NCI-H446 treated with DMSO at 0.1 percent for 48 hours (cell line): ENCODE measurements at places on chromosomes 7 and 10.
A peak's percentile ranks its signal among the peaks of the same experiment; 100 is the strongest.

DNA sequence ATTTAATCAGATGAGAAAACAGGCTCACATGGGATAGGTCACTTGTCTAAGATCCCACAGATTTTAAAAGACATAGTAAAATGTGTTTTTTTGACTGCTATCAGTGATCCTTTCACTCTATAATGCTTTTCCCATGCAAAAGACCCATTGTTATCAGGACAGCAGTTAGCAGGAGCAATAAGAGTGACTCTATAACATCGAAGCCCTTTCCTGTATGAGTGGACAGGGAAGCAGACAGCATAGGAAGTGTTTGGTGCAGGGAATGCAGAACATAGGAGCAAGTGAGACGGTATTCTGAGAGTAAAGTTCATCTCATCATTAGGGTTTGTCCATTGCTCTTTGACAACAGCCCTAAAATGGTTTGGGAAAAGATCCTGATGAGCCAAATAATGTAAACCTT is 68.5 kb downstream of the SLC25A13 start:
- DNase-seq = no peak

DNA sequence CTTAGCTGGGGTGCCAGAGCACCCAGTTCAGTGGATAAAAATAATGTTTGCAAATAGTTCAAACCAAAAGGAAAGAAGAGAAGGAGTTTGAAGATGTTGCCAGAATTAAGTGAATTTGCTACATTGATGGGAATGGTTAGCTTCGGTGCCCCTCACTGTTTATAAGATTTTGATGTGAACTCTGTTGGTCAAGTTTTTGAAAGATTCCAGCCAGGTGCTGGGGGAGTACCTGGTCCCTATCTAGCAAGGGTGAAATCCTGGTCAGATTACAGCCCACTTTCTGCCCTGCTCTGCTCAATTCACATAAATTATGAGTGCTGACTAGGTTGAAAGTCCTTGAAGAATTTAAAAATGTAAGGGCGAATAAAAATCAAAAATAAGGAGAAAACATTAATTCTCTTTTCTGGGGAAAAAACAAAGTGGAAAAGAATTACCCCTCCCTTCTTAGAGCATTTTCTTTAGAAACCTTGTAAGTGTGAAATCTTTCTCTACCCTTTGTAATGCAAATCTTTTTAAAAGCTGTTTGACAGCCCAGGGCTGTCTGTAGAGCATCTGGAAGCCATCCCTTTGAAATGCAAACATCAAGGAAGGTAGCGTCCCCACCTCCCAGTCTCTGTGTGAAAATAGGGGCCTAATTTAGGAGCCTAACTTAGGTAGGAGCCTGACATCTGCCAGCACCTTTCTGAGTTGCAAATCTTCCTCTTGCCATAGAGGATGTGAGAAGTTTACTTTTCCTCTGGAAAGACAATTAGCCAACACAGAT is 1.4 kb upstream of the GIMAP5 start:
- DNase-seq = no peak

DNA sequence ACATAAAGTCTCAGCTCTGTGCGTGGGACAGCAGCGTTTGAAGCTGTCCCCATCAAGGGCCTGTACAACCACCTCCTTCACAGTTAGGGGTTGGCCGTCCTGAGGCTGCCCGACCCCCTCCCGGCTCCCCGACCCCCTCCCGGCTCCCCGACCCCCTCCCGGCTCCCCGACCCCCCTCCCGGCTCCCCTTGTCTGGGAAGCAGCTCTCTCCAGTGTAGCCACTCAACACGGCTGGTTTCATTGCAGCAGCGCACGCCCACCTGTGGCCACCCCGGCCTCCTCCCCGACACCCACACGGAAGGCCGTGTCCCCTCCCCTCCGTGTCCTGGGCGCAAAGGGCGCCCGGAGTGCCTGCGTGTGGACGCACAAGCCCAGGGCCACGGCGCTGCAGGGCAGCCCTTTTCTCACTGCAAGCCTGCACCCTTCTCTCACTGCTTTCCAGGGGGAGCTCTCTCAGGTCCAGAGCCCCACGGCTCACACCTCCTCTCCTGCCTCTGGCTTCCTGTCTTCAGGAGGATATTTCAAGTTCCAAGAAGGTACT is 20.9 kb upstream of the FAM20C start:
- no peak for DNase-seq

GRCh38 chr7:41097501-41097900 is 605.4 kb downstream of the INHBA start:
- no peak for DNase-seq

- DNase-seq = no peak
Observed at GRCh38 chr7:152459724-152460251, 24.0 kb upstream of the KMT2C start.

GRCh38 chr10:57579926-57580325 is 687.8 kb downstream of the IPMK start:
- no peak for DNase-seq

GRCh38 chr7:46990761-46991160 is 591.1 kb downstream of the TNS3 start:
- DNase-seq = no peak

- DNase-seq = no peak
Observed at GRCh38 chr10:35642793-35643114, 658 bp upstream of the FZD8 start.

DNA sequence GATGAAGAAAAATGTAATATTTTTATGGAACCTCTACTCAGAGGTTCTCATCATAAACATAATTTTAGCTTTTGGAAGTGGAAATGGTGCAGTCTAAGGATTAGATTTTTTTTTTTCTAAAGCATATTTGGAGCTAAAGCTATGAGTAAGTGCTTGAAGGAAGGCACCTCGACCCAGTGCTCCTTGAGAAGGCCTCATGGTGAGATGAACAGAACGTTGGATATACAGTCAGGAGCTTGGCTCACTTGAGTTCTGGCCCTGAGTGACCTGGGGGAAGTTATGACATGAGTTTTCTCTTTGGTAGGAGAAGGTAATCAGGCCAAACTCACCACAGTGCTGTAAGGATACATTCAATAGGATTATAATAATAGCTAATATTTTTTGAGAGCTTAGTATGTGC is 163.3 kb downstream of the JCAD start:
- DNase-seq = no peak

GRCh38 chr10:35949811-35950211 is 307.7 kb upstream of the FZD8 start:
- no peak for DNase-seq

- peak; percentile 99 for DNase-seq
Observed at GRCh38 chr7:135716677-135717238, 11.2 kb downstream of the SLC13A4 start.

DNA sequence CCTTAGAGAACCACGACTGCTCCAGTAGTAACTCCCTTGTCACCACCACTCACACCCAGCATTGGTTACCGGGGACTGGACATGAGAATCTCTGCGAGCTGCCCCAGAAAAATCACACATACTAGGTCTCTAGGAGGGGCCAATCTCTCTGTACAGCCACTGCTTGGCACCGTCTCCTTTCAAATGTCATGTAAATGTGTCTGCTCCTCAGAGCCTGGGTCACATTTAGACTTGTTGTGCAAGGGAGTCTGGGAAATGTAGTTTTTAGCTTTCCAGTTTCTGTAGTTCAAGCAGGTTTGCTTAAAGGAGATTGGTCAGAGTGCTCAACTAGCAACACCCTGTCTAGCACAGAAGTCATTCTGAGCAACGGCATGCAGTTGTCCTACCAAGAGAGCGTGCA is 60.0 kb downstream of the CHN2 start:
- DNase-seq = no peak

DNA sequence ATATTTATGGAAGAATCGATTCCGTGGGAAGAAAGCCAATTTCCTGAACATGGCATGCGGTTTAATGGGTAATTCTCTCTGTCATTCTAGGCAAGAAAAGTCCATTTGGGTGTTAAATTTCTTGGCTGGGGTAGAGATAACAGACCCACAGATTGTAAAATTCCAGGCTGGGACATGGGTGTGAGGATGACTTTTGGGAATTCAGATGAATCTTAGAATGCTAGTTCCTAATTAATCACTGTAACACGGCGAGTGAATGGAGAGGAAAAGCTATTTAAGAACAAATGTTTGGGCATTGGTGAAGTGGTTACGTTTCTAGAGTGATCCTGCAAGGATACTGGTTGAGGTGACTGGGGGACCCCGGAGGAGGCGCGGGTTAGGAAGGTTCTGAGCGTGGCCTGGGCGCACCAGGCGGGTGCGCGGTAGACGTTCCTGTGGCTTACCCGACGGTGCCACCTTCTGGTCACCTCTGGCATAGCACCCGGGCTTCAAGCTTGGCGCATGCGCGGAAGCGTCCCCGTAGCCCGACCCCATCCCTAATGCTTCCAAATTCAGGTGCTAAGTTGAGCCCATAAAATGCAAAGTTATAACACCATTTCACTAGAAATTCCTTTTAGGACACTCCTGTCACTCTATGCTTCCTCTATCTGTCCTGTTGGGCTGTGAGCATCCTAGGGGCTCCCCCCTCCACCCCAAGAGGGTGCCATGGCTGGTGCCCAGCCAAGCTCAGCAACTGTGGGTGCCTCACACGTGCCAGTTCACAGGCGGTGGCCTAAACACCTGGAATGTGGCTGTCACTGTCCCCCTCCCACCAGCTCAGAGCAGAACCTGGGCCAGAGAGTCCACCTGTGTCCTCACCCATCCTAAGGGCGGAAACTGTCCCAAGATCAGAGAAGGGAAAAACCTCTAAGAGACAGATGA is 104.4 kb downstream of the PTPRE start:
- DNase-seq = no peak

DNA sequence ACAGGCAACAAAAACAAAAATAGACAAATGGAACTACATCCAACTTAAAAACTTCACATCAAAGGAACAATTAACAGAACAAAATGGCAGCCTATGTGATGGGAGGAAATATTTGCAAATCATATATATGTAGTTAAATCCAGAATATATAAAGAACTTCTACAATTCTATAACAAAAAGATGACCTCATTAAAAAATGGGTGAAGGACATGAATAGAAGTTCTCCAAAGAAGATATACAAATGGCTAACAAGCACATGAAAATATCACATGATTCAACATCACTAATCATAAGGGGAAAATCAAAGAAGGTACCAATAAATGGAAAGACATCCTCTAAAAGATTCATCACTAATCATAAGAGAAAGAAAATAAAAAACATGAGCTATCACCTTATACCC is 416.1 kb downstream of the LRMDA start:
- DNase-seq = no peak

GRCh38 chr7:149071641-149072437 is 18.7 kb downstream of the ZNF786 start:
- no peak for DNase-seq

DNA sequence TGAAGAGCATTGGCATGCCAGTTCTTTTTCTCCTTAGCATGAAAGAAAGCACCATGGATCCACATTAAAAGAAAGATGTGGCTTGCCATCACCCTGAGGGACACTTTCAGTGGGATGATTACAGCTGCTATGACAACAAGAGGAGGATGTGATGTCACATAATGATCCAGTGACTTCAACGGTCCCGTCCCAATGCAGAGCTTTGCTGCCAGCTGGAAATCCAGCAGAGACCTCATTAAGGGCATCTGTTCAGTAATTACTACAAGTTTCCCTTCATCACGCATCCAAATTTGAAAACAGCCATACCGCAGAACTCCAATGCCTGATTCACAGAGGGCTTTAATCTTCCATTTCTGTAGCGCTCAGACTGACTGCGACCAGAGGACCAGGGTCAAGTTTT is 206.6 kb downstream of the LSM5 start:
- DNase-seq = peak; percentile 75

DNA sequence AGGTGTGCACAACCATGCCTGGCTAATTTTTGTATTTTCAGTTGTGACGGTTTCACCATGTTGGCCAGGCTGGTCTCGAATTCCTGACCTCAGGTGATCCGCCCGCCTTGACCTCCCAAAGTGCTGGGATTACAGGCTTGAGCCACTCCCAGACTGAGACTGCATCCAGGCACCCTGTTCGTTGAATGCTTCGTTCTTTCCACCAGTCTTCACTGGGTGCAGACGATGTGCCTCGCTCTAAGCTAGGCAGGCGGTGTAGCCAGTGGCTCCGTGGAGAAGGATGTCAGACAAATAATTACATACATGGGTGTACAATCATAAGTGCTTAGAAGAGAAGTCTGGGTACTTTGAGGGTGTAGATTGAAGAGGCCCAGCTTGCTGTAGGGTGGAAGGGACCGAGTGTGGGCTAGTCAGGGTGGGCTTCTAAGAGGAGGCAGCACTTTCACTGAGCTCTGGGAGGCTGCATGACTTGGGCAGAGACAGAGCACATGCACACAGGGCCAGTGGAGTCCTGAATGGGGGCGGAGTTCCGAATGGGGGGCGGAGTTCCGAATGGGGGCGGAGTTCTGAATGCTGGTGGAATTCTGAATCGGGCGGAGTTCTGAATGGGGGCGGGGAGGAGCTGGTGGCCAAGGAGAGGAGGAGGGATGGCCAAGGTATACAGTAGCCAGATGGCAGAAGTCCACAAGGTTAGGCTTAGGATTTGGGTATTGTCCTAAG is 74.3 kb downstream of the COL26A1 start:
- DNase-seq = no peak

DNA sequence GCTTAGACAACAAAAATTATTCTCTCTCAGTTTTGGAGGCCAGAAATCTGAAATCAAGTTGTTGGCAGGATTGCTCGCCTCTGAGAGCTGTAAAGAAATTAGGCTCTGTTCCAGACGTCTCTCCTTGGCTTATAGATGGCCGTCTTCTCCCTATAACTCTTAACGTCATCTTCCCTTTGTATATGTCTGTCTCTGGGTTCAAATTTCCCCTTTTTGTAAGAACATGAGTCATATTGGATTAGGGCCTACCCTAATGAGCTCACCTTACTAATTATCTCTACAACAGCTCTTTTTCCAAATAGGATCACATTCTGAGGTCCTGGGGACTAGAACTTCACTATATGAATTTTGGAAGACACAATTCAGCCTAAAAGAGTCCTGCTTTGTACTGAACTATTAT is 22.4 kb downstream of the GALNTL5 start:
- DNase-seq = peak; percentile 13

- DNase-seq = no peak
Observed at GRCh38 chr10:34121781-34122622, 693.1 kb downstream of the PARD3 start.

DNA sequence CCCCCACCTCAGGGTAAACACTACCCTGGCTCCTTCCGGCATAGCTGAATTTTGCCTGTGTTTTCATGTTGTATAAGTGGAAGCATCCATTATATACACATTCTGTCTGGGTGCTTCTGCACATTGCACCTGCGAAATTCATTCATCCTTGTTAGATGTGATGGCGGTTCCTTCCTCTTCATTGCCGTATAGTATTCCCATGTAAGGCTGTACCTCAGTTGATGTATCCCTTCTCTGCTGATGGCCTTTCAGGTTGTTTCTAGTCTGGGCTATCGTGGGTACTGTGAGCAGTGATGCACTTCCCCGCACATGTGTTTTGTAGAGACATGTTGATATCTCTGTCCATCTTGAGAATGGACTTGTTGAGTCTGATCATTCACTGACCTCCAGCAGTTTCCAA is 28.9 kb downstream of the ELFN1 start:
- DNase-seq = no peak

DNA sequence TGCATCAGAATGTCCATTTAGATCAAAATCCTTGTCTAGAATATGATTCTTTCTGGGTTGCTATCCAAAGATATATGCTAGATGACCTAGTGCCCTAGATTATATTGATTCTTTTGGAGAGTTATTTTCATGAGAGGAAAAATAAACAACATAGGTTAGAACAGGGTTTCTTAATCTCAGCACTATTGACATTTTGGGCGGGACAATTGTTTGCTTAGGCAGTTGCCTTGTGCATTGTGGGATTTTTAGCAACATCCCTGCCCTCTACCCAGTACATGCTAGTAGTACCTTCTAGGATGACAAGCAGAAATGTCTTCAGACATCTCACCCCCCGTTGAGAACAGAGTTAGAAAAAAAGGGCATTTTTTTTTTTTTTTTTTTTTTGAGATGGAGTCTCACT is 25.1 kb upstream of the LAMB1 start:
- no peak for DNase-seq

GRCh38 chr10:25778646-25779045 is 155.4 kb upstream of the MYO3A start:
- DNase-seq = no peak
